ENCODE measurements at places on chromosomes 4 and X. TPM values are rescaled to one million over a fixed set of nuclear protein-coding genes. Genes with fewer than 3 reads are reported as not detected.

GRCh38 chr4:83568062-83568461, 32.2 kb downstream of the GPAT3 start:
- DNase-seq: no peak

Gene PPM1K
- 18.6 TPM for total RNA-seq

DNA sequence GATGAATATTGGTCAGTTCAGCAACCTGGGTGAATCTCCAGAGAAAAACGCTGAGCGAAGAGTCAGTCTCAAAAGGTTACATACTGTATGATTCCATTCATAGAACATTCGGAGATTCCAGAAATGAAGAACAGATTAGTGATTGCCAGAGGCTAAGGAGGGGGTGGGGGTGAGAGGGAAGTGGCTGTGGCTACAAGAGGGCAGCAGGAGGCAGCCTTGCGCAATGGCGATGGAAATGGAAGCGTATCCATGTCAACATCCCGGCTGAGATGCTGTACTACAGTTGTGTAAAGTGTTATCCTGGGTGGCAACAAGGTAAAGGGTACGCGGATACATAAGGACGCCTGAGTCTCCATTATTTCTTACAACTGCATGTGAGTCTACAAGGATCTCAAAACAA, 18.0 kb downstream of the LYAR start:
- DNase-seq: no peak

GRCh38 chrX:130264573-130264972, 4.1 kb downstream of the ZNF280C start:
- DNase-seq: no peak

Gene IL15
- 0.82 TPM for total RNA-seq

- no peak for DNase-seq
Measured at GRCh38 chr4:166675411-166675810, 558.9 kb downstream of the SPOCK3 start.

DNA sequence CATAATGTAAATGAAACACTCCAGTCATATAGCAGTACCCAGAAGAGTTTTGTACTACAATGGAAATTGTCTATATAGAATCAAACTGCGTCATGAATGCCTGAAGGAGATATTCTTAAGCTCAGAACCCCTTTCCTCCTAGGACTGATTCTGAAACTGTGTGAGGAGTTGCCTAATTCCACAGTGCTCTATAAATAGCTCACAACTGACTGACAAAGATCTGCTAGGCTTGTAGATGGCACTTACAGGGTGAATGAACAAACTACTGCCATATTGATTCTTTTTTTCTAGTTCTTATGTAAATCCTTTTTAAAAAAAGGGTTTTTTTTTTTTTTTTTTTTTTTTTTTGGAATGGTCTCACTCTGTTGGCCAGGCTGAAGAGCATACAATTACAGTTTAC, 30.1 kb upstream of the UGT2B17 start:
- no peak for DNase-seq

DNA sequence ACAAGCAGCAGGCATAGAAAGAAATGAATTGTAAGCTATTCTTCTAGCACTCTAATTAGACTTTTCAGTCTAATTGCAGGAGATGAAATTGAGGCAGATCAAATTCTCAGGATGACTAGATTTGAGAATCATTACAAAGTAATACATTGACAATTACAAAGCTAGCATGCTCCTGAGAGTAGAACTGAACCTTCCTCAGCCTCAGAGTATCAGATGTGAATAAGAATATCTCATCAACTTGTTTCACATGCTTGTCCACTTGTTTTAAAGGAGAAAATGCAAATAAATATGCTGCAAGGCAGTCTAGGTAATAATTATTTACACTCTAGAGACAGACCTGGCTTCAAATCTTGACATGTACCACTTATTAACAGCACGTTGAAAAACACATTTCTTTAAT, 491.0 kb upstream of the MAGEB2 start:
- no peak for DNase-seq

GRCh38 chr4:76238701-76239100, 12.8 kb upstream of the FAM47E start:
- DNase-seq: no peak

Gene PABPC1L2A
- total RNA-seq: not detected

- DNase-seq: no peak
Measured at GRCh38 chr4:87058356-87059073, 123.7 kb downstream of the AFF1 start.

- DNase-seq: no peak
Measured at GRCh38 chr4:36260731-36261130, 16.4 kb upstream of the ARAP2 start.

- DNase-seq: no peak
Measured at GRCh38 chr4:38037612-38038011, 77.4 kb downstream of the PTTG2 start.

DNA sequence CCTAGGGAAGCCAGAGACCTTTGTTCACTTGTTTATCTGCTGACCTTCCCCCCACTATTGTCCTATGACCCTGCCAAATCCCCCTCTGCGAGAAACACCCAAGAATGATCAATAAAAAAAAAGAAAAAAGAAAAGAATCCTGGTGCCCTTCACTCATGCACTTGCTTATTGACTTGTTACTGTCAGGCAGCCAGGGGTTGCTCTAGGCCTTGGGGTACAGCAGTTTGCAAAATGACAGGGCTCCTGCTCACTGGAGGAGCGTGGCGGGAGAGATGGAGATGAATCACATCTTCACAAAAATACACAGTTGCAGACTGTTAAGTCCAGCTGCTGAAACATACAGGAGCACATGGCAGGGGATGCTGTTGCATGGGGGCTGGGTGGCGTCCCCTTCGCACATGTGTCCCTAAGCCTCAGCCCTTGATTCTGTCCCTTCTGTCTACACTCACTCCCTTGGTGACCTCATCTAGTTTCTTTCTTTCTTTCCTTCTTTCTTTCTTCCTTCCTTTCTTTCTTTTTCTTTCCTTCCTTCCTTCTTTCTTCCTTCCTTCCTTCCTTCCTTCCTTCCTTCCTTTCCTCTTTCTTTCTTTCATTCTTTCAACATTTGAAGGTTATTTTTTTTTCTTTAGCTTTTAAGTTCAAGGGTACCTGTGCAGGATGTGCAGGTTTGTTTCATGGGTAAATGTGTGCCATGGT, 16.9 kb upstream of the TMEM271 start:
- no peak for DNase-seq

Gene MAB21L2
- total RNA-seq: 14.2 TPM

DNA sequence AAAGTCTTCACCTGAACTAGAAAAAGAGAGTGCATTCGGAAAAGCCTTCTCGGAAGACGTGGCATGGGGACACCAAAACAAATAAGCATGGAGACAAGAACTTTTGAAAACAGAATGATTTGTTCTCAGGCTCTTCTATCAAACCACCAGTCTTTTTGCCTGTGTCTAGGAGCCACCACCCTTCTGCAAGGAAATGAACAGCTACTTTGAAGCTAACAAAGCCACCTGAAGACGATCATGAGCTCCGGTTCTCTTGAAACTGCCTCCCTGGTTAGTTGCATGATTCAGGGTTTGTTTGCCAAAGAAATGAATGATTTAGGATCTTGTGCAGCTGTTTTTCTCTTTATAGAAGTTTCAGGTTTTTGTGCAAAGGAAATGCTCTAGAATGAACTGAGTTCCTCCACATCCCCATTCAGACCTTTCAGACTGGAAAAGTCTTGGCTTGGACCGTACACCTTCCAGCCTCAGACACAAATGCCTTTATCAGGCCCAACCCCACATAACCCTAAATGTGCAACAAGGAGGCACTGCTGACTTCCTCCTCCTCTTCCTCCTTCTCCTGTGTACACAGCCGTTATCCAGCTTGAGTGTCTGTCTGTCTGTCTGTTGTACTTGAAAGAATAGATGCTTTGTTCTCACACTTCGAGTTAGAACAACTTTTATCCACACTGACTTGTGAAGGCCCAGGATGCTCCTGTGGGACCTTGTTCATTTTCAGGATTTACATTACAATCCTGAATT, 334.8 kb upstream of the KLF3 start:
- no peak for DNase-seq

GRCh38 chr4:83490876-83491450, 6.1 kb upstream of the ABRAXAS1 start:
- no peak for DNase-seq

Gene SPANXA2
- not detected for total RNA-seq

Gene NMU
- 1.9 TPM for total RNA-seq

DNA sequence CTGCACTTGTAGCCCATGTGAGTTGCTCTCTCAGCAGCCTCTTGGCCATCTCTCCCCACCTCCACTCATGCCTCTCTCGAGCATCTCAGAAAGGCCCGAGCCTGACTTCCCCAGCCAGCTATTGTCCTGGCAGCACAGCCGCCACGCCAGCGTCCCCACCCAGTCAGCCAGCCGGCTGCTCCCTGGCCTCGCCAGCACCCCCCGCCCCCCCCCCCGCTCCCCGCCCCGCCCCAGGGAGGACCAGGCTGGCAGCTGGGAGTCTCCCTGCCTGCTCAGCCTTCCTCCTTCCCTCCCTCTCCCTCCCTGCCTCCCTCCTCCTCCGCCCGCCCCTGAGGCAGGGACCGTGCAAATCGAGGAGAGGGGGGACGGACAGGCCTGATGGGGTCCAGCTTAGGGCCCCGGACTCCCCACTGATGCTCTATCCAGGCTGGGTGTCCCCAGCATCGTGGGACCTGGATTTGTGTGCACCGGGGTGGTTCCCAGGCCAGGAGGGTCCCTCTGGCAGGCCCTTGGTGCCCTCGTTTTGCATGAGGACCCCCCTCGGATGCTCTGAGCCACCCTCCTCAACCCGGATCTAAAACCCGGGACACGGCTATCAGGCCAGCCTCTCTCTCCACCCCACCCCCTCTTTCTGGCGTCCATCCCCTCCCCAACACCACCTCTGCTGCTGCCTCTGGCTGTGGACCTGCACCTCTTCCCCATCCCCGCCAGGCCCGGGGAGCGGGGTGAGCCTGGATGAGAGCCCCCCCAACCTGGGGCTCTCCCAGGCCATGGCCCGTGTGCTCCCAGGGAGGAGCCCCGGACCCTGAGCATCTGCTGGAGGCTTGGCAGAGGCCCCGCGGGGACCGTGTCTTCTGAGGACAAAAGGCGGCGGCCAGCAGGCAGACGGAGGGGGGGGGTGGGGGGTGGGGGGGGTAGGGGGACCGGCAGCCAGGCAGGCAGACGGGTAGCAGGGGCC, at the start of gene GPR173:
Gene GPR173, plus strand, starts transcription at position 621 of the 958 bp plus-strand sequence. CDS start 27,833 bp downstream, outside the sequence.
- DNase-seq: no peak

- DNase-seq: no peak
Measured at GRCh38 chr4:87856816-87857215, 24.0 kb downstream of the MEPE start.
